ENCODE measurements at places on chromosomes 6 and 20.

- no peak for DNase-seq
These were observed 106.6 kb downstream of the TRIM27 start for GRCh38 chr6:28816909-28817807.

DNA sequence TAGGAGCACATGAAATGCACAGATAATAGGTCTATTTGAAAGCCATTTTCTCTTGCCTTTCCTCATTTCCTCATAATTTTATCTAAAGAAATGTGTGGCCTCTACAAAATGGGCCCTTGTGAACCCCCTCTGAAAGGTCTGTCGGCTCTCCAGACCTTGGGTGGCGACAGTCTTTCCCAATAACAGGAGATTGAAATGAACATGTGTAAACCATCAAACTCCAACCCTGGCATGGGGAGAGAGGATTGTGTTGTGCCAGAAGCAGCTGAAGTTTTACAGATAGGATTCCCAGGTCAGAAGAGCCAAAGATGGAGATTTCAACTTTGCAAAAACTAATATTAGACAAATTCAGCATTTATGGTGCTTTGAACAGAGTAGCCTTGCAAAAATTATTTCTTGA is 277.1 kb upstream of the ECI2 start:
- no peak for DNase-seq

DNA sequence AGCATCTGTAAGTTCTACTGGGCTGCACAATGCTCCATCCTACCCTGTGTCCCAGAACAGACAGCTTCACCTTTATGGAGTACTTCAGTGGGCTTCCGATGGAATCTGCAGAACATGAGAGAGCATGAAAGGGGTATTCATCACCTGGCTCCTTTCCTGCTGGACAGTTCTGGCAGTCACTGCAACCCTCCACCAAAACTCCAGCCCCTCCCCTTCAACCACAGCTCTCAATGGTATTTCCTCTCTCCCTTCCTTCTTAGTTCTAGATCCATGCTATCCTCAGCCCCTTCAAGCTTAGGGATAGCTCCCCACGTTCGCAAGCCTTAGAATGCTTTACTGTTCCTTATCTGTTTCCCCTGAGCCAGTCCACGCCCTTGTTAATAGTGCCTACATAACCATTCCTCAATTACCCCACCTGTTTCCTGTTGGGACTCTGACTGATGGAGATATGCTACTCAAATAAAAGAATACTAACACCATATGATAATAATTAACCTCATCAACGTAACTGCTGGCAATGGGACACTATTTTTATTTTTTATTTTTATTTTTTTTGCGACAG is 26.8 kb downstream of the TRAM2 start:
- no peak for DNase-seq

DNA sequence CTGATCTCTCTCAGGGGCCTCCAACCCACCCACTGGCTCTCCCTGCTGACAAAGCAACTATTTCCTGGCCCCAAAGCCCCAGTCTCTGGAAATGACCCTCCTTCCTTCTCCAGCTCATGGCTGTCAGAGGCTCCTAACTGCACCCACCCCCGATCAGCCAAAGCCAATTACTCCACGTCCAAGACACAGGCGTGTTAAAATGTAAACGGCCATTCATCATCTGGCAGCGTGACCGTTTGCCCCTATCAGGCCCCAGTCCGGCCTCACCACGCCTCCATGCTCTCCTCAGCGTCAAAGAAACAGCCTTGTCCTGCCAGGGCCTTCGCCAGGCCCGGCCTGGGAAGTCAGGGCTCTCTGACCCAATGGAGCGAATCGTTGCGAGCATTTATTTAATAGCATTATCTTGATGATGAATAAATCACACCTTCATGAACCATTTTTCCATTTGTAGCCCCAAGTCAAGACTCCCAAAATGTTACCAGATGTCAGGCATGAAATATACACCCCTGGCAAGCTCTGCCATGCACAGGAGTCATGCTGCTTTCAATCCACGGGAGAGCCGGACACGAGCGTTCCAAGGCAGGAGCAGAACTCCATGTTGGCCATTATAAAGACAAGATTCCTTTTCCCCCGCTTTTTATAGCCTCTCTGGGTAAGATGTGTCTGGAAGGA is 17.7 kb downstream of the RIPOR3 start:
- no peak for DNase-seq

DNA sequence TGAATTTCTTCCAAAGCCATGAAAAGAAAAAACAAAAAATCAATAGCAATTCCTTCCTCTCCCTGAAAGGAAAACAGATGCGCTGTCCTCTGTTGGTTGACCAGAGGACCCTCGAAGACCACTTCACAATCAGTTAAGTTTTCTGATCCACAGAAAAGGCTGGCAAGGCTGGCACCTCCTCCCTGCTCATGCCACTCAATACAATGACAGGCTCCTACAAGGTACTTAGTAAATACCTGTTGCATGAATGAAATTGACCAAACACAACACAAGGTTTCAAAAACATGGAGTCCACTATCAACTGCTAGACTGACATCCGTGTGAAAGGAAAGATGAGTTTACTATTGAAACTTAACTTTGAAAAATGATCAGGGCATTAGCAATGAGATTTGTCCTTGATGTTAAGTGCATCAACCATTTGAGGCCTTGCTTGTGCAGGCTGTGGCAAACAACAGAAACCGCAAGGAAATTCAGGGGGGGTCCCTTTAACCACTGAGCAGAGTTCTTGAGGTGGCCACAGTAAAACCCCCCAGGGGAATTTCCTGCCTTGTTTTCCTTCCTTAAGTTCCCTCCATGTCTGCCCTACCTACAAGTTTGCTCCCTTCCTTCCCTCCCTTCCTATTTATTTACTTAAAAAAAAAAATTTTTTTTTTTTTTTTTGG is 27.9 kb upstream of the RTF2 start:
- no peak for DNase-seq

- no peak for DNase-seq
These were observed 173.1 kb upstream of the SSTR4 start for GRCh38 chr20:22861990-22862389.

- DNase-seq: no peak
These were observed 41.6 kb downstream of the PLAGL2 start for GRCh38 chr20:32165836-32166545.

- no peak for DNase-seq
These were observed 168.8 kb upstream of the GRIK2 start for GRCh38 chr6:101224751-101225150.

- no peak for DNase-seq
These were observed 656.6 kb downstream of the KIF16B start for GRCh38 chr20:15916623-15917022.

- no peak for DNase-seq
These were observed 201.2 kb upstream of the SMLR1 start for GRCh38 chr6:130625825-130626527.

DNA sequence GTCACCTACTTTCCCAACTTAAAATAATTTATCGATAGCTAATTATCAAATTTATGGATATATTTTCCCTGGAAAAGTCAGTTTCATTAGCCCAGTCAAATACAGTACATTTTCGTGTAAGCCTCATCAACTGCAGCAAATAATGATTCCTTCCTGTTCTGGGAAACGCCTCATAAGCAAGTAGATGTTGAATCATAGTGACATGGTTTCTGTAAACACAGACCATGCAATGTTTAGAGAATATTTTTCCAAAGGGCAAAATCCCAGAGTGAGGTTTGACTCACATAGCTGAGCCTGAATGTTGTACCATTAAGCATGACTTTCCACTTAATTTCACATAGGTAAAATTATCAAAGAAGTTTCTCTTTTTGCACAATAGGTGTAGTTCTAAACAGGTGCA is 16.7 kb upstream of the VNN1 start:
- DNase-seq: no peak

- no peak for DNase-seq
These were observed 85.0 kb downstream of the PREP start for GRCh38 chr6:105317607-105318533.

DNA sequence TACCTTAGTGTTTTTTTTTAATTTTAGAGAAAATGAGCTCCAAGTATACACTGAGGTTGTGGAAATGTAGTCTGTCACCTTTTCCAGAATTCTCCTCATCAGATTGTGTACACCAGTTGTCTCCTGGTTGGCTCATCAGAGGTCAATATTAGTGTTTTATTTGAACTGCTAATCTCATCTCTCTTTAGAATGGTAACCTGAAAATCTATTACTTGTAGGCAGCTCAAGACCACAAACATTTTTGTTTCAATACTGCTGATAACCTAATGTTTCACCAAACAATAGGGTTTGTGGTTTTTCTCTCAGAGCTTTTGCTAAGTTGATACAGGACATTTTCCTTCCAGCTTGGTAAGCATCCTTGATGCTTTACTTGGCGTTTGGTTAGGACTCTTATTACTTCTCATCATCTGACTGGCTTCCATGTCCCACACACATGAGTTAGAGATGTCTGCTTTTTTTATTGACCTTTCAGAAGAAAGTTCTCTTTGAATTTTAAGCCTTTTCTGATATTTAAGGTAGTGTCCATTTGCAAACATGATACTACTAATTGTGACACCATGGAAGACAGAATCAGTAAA is 15.1 kb downstream of the ADGRG6 start:
- DNase-seq: no peak

GRCh38 chr6:24154121-24154520 is 28.1 kb downstream of the NRSN1 start:
- DNase-seq: no peak

GRCh38 chr6:92399911-92400310 is 1019.4 kb downstream of the EPHA7 start:
- DNase-seq: no peak

DNA sequence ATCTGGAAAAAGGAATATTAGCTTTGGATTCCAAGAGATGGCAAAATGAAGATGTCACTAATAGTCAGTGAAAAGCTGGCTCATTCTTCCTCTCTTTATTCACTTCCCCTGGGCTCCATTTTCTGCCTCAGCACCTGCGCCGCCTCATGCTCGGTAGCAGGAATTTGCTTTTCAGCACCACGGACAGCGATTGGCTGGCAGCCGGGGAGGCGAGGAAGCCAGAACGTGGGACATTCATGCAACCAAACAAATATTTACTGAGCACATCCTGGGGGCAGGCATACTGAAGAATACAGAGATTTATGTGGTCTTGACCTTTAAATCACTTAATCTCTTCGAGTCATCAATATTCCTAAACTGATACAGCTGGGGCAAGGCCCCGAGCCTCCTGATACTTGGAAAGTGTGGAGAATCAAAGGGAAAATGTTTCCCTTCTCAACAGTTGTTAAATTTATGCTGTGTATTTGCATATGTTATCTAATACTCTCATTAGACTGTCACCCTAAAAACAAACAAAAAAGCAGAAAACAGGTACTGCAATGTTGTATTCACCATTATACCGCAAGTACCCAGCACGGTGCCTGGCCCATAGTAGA is 12.1 kb upstream of the PDYN start:
- peak; percentile 94 for DNase-seq

DNA sequence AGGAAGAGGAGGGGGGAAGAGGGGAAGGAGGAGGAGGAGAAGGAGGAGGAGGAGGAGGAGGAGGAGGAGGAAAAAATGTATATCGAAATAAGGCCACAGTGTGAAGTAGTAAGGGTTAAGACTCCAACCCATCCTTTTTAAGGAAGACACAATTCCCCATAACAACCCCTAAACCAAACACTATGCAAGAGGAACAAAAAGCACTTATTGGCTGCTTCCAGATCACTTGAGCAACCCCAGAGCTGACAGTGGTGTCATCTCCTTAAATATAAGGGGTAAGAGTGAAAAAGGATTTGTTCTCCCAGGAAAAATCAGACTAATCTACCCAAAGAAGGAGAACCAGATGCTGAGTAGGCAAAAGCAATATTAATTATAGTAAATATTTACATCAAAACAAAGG is 169.1 kb upstream of the SASH1 start:
- DNase-seq: no peak

DNA sequence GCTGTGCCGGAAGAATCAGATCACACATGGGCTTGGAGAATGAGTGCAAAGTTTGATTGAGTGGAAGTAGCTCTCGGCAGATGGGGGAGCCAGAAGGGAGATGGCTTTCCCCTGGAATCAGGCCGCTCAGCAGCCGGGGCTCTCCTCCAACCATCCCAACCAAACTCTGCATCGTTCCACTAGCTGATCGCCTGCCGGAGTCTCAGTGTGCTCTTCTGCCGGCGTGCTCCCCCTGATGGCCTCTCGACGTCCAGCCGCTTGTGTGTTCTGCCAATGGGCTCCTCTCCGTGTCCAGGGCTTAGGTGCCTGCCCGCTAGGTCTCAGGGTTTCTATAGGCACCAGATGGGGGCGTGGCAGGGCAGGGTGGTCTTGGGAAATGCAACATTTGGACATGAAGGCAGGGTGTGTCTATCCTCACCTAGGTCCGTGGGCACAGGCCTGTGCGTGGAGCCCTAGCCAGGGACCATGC is 4.9 kb upstream of the BIRC7 start:
- peak; percentile 70 for DNase-seq

DNA sequence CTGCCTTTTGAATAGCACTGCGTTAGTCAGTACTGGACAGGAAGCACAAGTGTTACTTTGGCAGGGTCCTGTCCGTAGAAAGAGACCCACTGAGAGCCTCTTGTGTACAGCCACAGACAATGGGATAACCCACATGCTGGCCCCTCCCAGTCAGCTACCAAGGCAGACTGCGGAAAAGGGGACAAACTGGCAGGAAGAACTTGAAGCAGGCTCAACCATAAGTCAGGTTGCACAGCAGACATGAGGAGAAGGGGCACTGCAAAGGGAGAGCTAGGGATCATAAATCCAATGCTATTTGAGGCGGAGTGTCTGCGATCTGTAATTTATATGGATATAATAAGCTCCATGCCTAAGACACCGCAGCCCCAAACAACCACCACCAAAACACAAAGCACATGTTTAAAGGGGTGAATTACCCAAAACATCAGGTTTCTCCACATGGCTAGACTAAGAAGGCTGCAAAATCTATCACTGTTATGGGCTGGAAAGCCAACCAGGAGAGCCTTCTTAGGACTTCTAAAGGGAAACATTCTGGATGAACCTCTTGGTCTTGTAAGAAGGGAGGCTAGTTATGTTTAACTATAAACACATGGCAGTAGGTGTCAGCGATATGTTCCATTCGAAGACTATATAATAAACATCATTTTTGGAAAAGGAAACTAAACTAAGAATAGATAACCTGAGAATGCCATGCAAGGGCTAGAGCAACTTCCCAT is 141.7 kb downstream of the BACH2 start:
- DNase-seq: no peak

GRCh38 chr6:62129127-62129526 is 156.9 kb downstream of the KHDRBS2 start:
- no peak for DNase-seq

GRCh38 chr6:17151888-17152287 is 50.0 kb downstream of the STMND1 start:
- DNase-seq: no peak

All from neural crest cell (in vitro differentiated cells).